Chondrocyte (in vitro differentiated cells): ENCODE measurements at places on chromosomes 16 and 17. TPM values are rescaled to one million over a fixed set of nuclear protein-coding genes. Genes with fewer than 3 reads are reported as not detected.

RHBDL1 gene
- 1.9 to 3.5 TPM (median 3.0 TPM) in 3 replicates for total RNA-seq

DNA sequence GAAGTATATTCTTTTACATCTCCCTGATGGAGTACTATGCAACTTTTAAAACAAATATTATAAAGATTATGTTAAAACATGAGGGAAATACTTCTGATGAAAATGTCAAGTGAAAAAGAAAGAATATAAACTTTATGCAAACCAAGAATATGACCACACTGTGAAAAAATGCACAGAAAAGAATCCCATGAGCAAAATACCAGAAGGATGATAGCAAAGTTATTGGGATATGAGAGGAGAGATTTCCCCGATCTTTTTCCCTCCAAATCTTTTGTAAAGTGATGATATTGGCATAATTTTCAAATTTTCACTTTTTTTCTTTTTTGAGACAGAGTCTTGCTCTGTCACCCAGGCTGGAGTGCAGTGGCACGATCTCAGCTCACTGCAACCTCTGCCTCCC is 36.6 kb upstream of the SMURF2 start:
- DNase-seq = no peak

ATF7IP2 gene
- total RNA-seq = 4.8 to 9.5 TPM (median 7.5 TPM) in 3 replicates

CDH13 gene
- total RNA-seq = 28.1 to 49.3 TPM (median 45.1 TPM) in 3 replicates

GRCh38 chr17:80645706-80646325 is 101.2 kb downstream of the RPTOR start:
- no peak for DNase-seq

DNA sequence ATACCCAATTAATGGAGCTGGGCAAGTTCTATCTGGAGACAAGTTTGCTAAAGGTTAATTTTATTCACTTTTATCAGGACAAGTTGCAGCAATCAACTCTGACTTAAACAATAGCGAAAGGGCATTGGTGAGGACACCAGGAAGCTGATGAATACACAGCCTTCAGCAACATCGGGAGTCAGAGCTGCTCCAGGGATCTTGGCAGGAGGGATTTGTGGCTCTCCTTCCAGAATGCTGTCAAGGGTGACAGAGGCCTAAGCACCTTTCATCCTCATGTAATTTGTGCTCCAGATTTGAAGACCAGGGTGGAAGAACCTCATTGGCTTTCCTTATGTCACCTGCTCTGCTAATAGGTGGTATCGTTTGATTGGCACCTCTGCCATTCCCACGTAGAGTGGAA is 485.6 kb downstream of the NPIPA7 start:
- no peak for DNase-seq

GRCh38 chr16:89216315-89217137 is 977 bp upstream of the ZNF778 start:
- DNase-seq = no peak

GRCh38 chr17:38606646-38607611 is 1.2 kb upstream of the SRCIN1 start:
- DNase-seq = no peak

ADGRG1 gene
- total RNA-seq = 16.8 to 57.8 TPM (median 56.3 TPM) in 3 replicates

DNA sequence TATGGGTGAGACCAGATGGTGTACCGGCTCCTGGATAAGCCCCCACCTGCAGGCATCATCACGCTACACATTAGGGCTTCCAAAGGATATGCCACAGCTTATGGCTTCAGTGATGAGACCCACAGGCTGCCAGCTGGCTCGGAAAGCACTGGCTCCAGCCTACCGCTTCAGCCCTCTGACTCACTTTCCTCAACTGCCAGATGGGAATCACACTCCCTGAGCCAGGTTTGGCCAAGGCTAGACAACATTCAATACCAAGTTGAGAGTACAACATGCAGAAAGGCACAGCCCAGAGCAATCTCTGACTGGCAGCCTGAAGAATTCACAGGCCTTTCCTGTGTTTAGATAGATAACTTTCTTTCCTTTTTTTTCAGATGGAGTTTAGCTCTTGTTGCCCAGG is 10.3 kb downstream of the CENPV start:
- no peak for DNase-seq

C16orf54 gene
- not detected in 3 replicates for total RNA-seq

ZNF423 gene
- total RNA-seq = 4.7 to 7.9 TPM (median 5.0 TPM) in 3 replicates
